ENCODE measurements at places on chromosomes 6 and 20.

DNA sequence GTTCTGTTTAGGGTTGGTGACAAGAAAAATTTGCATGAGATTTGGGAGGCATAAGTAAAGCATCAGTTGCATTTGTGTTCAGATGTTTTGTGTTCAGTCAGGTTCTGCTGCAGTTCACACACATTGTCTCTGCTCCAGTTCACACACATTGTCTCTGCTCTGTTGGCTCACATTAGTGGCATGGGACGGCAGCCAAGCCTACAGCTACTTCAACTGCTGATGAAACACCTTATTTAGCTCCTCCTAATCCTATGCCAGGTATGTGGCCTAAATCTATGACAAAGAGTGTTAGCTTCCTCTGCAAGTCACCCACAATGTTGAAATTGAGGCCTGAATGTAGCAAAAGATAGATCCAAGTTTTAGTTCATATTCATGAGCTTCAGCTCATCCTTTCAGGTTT, 278.1 kb upstream of the SYNCRIP start:
- H3K36me3 ChIP-seq, result no peaks in the 10 kb centered on the region
- H3K27me3 ChIP-seq, result no peaks in the 10 kb centered on the region
- H3K27ac ChIP-seq, result no peak overlapping the region
- H3K4me1 ChIP-seq, result no peaks in the 10 kb centered on the region
- DNase-seq, result no peak
- no peak overlapping the region for H3K4me3 ChIP-seq

DNA sequence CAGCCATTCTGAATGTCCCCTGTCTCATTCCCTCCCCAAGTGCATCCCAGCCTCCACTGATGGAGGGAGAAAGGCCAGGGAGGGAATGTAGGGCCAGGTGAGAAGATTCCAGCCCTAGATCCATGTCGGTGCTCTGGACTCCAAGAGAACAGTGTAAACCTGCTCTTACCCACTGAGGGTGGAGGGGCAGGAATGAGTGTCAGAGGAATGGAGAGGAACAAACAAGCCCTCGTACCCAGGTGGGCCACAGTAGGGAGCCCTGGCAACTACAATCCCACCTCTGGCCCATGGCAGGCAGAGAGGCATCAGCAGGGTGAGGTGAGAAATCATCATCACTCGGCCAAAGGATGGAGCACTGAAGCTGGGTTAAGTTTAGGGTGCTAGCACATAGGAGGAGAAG, 54.6 kb downstream of the STAU1 start:
- no peak for DNase-seq
- H3K4me1 ChIP-seq, result no peaks in the 10 kb centered on the region
- no peaks in the 10 kb centered on the region for H3K27me3 ChIP-seq
- H3K27ac ChIP-seq, result no peak overlapping the region

GRCh38 chr6:16329233-16329632, 90.8 kb downstream of the GMPR start:
- no peaks in the 10 kb centered on the region for H3K27me3 ChIP-seq
- no peak overlapping the region for H3K4me3 ChIP-seq
- no peak for DNase-seq
- no peak overlapping the region for H3K27ac ChIP-seq
- peaks cover 24% of the 10 kb centered on the region for H3K36me3 ChIP-seq

DNA sequence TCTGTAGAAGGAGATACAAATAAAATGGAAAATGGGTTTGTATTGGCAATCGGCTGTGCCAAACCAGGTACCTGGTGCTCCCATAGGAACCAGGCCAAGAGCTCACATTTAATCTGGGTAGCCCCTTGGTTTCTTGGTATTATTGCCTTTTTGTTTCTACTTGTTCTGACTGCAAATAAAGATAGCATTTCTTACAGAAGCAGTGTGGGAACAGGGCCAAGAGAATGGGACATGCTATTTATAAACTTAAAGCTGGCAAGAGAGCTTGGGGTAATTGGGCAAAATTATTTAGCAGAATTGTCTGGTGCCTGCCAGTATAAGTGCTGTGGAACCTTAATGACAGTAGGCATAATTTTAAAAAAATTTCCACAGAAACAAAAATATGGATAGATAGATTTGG, 113.5 kb upstream of the GLP1R start:
- no peak overlapping the region for H3K4me3 ChIP-seq
- H3K4me1 ChIP-seq, result no peaks in the 10 kb centered on the region
- no peaks in the 10 kb centered on the region for H3K36me3 ChIP-seq
- no peak for DNase-seq
- no peak overlapping the region for H3K27ac ChIP-seq

GRCh38 chr6:155791186-155791585, 335.5 kb upstream of the NOX3 start:
- H3K4me3 ChIP-seq, result no peak overlapping the region
- no peaks in the 10 kb centered on the region for H3K27me3 ChIP-seq
- DNase-seq, result no peak
- H3K4me1 ChIP-seq, result no peaks in the 10 kb centered on the region

DNA sequence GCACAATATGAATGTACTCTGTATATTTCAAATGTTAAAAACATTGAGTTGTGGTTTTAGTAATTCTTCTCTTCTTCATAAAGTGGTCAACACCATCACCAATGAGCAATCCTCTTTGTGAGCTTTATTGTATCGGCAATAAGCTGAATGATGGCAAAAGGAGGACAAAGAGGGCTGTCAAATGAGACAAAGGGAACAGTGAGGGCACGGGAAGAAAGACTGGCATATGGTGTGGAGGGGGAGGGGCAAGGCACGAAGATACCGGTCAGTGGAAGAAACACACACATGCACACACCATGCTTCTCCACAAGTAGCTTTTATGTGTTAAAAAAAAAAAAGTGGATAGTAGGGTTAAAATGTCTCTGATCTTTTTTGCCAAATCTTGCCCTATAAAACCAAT, 506.8 kb upstream of the CITED2 start:
- H3K4me1 ChIP-seq, result no peaks in the 10 kb centered on the region
- H3K36me3 ChIP-seq, result no peaks in the 10 kb centered on the region
- no peak for DNase-seq
- H3K4me3 ChIP-seq, result no peak overlapping the region

DNA sequence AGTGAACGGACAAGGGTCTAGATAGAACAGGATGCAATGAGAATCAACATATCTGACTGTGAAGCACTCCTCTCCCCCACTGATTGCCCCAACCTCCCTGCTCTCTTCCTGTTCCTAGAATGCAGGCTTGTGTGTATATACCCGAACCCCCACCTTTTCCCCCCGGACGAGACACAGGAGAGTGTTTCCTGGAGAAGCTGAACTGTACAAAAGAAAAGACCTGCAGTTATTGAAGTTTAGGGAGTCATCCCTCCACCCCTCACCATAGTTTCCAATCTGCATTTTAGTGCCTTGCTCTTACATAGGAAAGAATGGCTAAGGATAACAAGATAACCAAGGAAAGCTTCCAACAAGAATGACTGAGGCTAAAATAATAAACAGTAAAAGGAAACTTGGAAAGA, 55.5 kb upstream of the PDE10A start:
- DNase-seq, result no peak
- H3K36me3 ChIP-seq, result no peaks in the 10 kb centered on the region
- H3K27me3 ChIP-seq, result peaks cover 2% of the 10 kb centered on the region

DNA sequence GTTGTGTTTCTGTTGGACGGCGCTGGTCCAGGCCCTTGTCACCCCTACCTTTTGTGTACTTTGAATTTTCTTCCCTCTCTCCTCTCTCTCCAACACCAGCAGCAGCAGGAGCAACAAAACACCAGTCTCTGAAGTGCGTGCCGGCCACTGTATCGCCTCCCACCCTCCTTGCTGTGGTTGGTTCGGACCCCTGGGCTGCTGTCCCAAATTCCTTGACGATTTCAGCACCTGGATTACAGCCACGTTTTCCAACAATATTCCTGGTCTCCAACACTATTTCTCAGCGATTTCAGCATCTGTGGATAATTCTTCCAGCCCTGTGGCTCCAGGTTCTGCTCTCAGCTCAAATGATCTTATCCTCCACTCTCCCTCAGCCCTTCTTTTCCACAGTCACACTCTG, 11.8 kb downstream of the MAS1 start:
- no peaks in the 10 kb centered on the region for H3K36me3 ChIP-seq
- no peak overlapping the region for H3K27ac ChIP-seq
- H3K4me3 ChIP-seq, result no peak overlapping the region
- DNase-seq, result no peak
- H3K4me1 ChIP-seq, result no peaks in the 10 kb centered on the region

DNA sequence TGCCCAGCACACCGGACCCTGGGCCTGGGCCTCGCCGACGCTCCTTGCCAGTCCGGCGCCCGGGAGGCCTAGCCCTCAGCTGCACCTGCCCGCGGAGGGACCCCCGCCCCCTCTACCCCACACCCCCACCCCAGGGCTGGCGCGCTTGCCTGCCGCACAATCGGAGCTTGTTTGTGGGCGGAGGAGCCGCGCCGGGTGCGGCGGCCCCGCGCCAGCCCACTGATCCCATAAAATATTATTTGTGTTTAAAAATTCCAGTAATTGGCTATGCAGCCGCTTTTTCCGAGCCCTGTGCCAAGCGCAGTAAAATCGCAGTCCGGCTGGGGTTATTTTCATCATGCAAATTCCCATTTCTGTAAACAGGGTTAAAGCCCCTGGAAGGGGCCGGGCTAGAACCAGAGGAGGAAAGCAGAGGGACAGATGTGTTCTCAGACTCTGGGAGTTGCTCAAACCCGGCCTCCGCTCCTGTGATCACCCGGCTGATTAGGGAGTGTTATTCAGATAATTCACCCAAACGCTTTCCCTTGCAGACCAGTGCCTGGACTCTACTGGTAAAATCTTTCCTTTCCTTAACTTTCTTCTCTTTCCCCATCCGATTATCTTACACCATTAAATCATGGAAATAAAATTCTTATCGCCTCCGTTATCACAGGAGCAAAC, 93.1 kb downstream of the NCR2 start:
- H3K36me3 ChIP-seq, result no peaks in the 10 kb centered on the region
- peak overlapping the region; percentile 62 for H3K4me3 ChIP-seq
- DNase-seq, result no peak
- peaks cover 54% of the 10 kb centered on the region for H3K27me3 ChIP-seq
- peaks cover 35% of the 10 kb centered on the region for H3K4me1 ChIP-seq

GRCh38 chr6:13427316-13427715, 60.1 kb downstream of the GFOD1 start:
- peaks cover 69% of the 10 kb centered on the region for H3K4me1 ChIP-seq
- DNase-seq, result no peak
- no peaks in the 10 kb centered on the region for H3K27me3 ChIP-seq
- peak overlapping the region; percentile 82 for H3K27ac ChIP-seq
- no peak overlapping the region for H3K4me3 ChIP-seq

- no peak overlapping the region for H3K27ac ChIP-seq
- no peak for DNase-seq
- H3K27me3 ChIP-seq, result no peaks in the 10 kb centered on the region
- H3K36me3 ChIP-seq, result no peaks in the 10 kb centered on the region
- no peak overlapping the region for H3K4me3 ChIP-seq
Measured at GRCh38 chr6:56827908-56828649, 126.8 kb upstream of the BEND6 start.

GRCh38 chr6:109373762-109374161, 8.5 kb downstream of the CD164 start:
- H3K36me3 ChIP-seq, result no peaks in the 10 kb centered on the region
- H3K4me3 ChIP-seq, result no peak overlapping the region
- H3K4me1 ChIP-seq, result peaks cover 19% of the 10 kb centered on the region
- no peaks in the 10 kb centered on the region for H3K27me3 ChIP-seq
- DNase-seq, result no peak

GRCh38 chr20:9147547-9148024, 78.7 kb downstream of the PLCB4 start:
- no peak overlapping the region for H3K27ac ChIP-seq
- no peak overlapping the region for H3K4me3 ChIP-seq
- no peak for DNase-seq
- H3K27me3 ChIP-seq, result no peaks in the 10 kb centered on the region
- H3K4me1 ChIP-seq, result no peaks in the 10 kb centered on the region
- H3K36me3 ChIP-seq, result no peaks in the 10 kb centered on the region

DNA sequence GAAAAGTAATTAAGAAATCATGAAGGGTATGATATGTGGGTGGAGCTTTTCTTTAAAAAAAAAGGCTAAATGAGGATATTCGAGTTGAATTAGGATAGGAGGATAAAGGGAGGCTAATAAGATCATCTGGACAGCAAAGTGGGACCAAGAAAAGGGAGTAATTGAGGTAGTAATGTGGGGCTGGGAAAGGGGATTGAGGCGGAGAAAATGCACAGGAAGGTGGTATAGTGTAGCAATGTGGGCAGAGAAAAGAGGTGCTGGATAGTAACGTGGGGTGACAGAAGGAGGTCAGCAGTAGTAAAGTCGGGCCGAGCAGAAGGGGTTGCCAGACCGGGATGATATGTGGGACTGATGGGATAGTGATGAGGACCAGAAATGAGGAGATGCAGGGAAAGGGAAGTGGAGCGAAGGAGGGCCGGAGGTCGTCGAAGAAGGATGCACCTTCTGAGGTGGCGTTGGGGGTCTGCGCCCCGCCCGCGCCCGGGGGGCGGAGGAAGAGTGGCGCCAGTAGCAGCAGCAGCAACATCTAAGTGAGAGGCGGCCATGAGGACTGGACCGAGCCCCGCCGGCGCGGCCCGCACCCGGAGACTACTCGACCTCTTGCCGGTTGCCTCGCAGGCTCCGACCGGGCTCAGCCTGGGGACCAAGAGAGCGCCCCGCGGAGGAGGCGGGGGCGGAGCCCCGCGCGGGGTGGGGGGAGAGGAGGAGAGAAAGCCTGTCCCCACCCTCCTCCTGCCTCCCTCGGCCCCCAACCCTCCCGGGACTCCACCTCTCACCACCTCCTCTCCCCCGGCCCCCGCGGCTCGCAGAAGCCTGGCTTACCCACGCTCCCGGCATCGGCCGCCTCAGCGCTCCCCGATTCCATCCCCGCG, 887 bp downstream of the GABBR1 start:
- peak; percentile 72 for DNase-seq
- H3K27me3 ChIP-seq, result peaks cover 14% of the 10 kb centered on the region
- peaks cover 18% of the 10 kb centered on the region for H3K4me1 ChIP-seq
- no peaks in the 10 kb centered on the region for H3K36me3 ChIP-seq
